ENCODE measurements at places on chromosomes 3 and 15.

- peak; percentile 24 for DNase-seq
These were observed 5.7 kb downstream of the FURIN start for GRCh38 chr15:90873998-90874605.

DNA sequence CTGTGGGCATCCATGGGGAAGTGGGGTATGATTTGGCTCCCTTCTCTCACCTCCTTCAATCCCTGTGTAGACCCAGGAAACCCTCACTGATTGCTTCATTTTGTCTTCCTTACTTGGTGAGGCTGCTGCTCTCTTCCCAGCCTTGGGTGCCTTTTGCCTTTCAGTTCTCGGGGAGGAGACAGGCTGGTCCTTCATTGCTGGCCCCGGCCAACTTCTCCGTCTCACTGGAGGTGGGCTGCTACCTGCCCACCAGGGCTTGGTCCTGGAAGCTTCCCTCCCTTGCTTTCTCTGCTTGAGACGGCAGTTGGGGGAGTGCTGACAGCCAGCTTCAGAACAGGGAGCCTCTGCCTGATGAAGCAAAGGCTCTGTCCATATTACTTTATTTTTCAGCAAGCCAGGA, 4.7 kb downstream of the FOXL2 start:
- DNase-seq, result no peak

GRCh38 chr15:51755790-51756189, 4.4 kb downstream of the TMOD2 start:
- no peak for DNase-seq

DNA sequence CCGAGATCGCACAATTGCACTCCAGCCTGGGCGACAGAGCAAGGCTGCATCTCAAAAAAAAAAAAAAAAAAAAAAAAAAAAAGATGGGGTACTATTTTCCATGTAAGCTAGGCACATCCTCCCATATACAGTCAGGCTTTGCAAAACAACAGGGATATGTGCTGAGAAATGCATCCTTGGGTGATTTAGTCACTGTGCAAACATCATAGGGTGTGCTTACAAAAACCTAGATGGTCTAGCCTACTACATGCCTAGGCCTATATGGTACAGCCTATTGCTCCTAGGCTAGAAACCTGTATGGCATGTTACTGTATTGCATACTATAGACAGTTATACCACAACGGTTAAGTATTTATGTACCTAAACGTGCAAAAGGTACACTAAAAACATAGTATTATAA, 75.0 kb downstream of the TTBK2 start:
- no peak for DNase-seq

DNA sequence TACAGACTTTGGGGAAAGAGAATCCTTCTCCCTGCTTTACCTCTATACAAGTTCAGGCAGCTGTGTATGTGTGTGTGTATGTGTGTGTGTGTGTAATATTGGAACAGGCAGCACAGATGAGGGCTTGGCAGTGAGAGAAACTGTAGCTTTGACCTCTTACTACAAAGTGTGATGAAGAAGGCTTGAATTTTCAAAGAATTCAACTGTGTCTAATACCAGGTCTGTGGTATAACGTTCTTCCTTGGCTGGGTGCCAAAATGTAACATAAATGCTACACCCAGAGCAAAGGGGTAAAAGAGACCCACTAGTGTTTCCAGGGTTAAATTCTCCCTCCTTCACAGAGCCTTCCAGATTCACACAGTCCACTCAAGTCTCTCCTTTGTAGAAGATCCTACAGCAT, 51.1 kb downstream of the CHST2 start:
- DNase-seq, result no peak

GRCh38 chr15:51315726-51316125, 22.7 kb downstream of the CYP19A1 start:
- no peak for DNase-seq

DNA sequence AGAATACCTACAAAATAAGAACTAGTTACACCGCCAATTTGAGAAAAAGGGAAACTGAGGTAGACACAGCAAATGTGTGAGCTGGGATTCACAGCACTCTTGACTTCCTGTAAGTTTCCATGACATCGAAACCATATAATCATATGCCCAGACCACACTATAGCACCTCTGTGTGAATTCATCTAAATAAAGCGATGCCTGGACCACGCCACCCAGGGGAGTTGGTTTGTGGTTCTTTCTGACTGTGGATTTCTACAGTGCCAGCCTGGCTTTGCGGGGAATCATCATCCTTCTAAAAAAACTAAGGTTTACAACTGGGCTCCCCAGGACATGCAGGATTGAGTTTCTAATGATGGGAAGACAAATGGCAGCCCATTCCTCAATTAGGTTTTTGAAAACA, 23.5 kb upstream of the CA12 start:
- DNase-seq, result no peak

DNA sequence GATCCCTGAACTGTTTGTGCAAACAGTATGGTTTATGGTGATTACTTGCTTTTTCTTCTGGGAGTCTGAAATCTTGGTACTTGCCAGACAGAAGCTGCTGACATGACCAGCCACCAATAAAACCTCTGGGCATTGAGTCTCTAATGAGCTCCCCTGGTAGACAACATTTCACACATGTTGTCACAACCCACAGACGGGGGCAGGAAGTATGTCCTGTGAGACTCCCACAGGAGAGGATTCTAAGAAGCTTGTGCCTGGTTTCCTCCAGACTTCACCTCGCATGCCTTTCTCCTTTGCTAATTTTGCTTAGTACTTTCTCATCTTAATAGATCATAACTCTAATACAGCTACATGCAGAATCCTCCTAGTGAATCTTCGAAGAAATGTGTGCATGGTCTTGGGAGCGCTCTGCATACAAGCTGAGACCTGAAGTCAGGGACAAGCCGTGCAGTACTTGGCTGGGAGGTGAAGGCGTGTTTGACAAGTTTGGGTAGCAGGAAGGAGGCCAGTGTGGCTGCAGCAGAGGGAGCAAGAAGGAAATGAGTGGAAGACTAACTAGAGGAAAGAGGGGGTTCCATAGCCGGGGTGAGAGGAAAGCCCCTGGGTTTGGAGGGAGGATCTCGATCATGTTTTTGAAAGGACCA, 49.0 kb downstream of the B3GNT5 start:
- peak; percentile 54 for DNase-seq

GRCh38 chr15:99943466-99943865, 210.2 kb upstream of the LYSMD4 start:
- DNase-seq, result no peak

DNA sequence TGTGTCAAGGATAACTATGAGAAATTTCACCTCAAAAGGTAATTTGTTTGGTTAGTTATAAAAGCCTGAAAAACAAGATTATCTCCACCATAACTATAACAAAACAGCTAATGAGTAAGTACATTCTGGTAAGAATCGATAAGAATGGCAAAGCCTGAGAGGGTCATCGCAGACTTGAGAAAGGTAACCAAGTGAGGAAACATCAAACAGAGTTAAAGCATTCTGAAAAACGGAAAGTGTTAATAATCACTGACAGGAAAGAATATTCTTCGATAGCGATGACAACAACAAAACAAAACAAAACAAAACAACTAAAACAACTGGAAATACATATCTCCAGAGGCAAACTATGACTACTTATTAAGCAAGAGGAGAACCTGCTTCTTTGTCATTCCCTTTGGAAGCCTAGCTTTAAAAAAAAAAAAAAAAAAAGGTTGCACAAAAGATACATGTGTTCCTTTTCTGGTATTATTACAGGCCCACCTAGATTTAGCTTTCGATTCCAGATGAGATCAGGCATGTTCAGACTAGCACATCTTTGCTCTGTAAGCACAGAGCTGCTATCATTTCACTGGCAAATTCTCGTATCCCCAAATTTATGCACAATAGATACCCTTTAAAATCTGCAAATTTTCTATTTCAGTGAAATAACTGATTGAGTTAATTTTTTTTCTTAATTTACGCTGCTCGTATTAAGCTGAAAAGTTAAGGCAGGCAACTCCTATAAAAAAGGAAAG, 155.6 kb downstream of the TIGIT start:
- DNase-seq, result no peak

DNA sequence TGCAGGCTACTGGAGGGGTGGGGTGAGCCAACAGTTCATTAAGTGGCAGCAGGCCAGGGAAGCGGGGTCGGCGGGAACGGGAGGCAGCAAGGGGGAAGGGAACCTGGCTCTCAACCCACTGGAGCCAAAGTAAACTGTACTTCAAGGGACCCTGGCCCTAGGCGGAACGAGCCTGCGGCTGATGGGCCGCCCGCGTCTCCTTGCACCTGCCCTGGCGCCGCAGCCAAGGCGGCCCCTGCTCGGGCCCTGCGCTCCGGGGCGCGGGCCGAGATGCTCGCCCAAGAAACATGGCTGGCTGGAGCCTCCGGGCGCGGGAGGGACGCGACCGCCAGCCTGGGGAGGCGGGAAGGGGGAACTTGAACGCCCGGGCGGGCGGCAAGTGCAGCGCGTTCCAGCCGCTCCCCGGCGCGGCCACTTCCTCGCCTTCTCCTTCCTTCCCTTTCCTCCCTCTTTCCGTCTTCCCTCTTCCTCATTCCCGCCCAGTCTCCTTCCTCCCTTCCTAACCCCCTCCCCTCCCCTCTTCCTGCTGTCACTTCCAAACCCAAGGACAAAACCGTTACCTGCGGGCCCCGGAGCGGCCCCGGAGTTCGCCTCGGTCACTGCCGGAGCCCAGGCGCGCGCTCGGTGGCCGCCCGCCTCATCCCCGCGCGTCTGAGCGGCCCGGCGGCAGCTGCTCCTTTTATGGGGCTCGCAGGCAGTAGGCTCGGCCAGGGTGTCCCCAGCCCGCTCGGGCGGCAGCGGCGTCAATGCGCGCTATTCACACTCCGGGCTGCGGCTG, 489.7 kb downstream of the MAGI1 start:
- DNase-seq, result no peak

GRCh38 chr3:105805404-105805803, 63.4 kb downstream of the CBLB start:
- DNase-seq, result no peak

GRCh38 chr3:42714171-42714852, 11.7 kb upstream of the HHATL start:
- no peak for DNase-seq

GRCh38 chr3:105529456-105529855, 162.7 kb downstream of the ALCAM start:
- DNase-seq, result no peak

- DNase-seq, result no peak
These were observed 52.6 kb downstream of the NMD3 start for GRCh38 chr3:161273589-161274218.

- DNase-seq, result no peak
These were observed 66.3 kb downstream of the STRIT1 start for GRCh38 chr3:155227141-155227540.

GRCh38 chr15:84725001-84725491, 9.1 kb upstream of the SEC11A start:
- DNase-seq, result peak; percentile 11

DNA sequence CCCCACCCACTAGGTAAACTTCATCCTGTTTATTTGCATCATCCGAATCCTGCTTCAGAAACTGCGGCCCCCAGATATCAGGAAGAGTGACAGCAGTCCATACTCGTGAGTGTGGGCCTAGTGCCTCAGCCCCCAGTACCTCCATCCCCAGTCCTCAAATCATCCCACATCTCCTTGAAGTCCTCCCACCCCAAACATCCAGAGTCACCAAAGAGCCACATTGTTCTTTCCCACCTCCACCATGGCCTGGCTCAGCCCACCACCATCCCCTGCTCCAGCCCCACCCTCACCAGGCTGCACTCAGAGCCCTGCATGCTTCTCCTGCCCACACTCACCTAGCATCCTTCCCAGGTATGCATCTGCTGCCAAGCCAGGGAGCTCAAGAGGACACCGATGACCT, 29.8 kb downstream of the VIPR1 start:
- no peak for DNase-seq

GRCh38 chr3:23112491-23112890, 90.6 kb upstream of the UBE2E2 start:
- DNase-seq, result no peak
